ENCODE measurements at places on chromosomes 11 and 22.

DNA sequence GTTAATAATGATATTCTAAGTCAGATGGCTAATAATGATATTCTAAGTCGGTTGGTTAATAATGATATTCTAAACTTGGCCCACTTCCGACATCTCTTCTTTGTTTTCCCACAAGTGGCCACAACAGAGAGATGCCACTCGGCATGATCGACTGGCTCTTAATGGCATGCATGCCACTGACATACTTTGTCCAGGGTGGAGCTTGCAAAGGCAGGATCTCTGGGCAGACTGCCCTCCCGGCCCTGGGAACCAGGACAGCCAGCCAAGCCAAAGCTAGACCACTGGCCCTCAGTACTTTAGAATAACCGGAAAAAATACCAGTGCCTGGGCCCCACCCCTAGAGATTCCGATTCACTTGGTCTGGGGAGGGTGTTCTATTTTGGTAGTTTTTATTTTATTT is 78.1 kb downstream of the KIAA1671 start:
- no peak for DNase-seq

- no peak for DNase-seq
Observed at GRCh38 chr11:91261513-91261912, 963.1 kb upstream of the FAT3 start.

DNA sequence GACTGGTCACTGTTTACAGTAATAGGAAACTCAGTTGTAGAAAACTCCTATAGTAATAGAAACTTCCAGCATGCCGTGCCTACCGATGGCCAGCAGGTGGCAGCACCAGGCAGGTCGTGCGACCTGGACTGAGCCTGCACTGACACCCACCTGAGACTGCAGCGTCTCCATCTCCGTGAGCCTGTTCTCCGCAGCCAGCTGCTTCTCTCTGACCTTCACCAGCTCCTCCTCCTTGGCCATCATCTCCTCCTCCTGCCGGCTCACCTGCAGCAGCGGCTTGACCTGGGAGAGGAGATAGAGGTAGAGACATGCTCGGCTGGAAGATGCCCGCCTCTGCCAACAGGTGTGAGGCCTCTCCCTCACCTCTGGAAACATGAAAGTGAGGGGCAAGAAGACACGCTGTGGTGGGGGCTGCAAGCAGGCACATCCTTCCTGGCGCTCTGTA is 48.5 kb downstream of the APOL1 start:
- DNase-seq, result no peak

DNA sequence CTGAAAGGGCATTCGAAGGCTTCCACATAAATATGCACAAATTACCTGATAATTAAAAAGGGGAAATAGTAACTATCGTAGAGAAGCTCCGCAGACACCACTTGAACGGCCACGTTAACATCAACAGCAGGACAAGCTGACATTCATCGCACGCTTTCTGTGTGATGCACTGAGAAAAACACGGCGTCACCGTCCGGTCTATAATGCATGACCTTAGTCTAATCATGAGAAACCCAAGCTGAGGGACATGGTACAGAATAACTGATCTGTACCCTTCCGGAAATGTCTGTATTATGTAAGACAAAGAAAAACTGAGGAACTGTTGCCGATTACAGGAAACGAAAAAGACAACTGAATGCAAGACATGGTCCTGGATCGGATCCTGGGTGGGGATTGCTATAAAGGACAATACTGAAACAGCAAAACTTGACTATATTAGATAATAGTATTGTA is 678 bp upstream of the RANGAP1 start:
- no peak for DNase-seq

- DNase-seq, result no peak
Observed at GRCh38 chr11:83671289-83671688, 385.1 kb upstream of the CCDC90B start.

DNA sequence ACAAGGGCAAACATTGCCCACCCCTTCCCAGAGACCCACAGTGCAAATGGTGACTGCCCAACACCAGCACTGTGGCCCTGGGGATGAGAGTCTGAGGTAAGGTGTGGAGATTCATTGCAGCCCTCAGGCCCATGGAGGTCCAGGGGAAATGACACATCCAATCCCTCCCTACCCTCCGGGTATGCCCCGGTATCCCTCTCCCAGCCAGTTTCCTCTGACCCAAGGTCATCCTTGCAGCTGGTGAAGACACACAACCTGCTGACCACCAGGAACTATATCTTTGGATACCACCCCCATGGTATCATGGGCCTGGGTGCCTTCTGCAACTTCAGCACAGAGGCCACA is 18.9 kb upstream of the UVRAG start:
- DNase-seq, result no peak

DNA sequence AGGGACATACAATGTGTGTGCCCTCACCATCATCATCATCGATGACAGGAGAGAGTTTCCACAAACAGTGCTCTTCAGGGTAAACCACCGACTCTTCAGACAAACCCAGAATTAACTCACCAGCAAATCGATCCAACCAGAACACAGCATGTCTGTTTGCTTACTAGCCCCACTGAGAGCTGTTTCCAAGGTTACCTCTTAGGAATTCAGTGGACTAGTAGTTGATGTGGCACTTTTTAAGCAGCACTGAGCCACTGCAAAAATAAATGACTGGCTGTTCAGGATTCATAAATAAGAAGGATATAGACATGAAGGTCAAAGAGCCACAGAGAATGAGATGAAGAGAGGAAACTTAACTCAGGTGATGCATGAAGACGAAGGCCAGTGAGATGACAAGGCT is 83.1 kb downstream of the PARVA start:
- no peak for DNase-seq

GRCh38 chr22:21823740-21824444 is 43.6 kb downstream of the MAPK1 start:
- DNase-seq, result no peak

GRCh38 chr11:55773138-55773537 is at the start of gene OR5D13:
OR5D13 (plus strand) TSS chr11:55773438; CDS start chr11:55773438, 0 bp downstream.
- no peak for DNase-seq

GRCh38 chr11:28820296-28820989 is 712.3 kb downstream of the METTL15 start:
- no peak for DNase-seq

DNA sequence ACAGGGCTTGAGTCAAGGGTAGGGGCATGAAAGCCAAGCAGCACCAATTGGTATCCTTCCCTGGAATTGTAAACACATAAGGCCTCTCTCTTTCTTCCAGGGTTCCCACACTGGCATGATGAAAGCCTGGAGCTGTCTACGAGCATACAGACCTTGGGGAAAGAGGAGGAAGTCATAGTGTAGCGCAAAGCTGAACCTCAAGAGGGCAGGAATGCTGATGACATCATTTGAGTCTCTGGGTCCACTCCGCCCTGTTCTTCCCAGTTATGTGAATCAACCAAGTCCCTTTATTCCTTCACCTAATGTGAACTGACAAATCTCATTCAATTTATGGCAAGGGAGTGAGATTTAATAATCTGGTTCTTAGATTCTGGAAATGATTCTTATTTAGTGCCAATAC is 266.4 kb upstream of the NCAM1 start:
- no peak for DNase-seq

- DNase-seq, result no peak
Observed at GRCh38 chr11:98029832-98030231, 990.9 kb upstream of the CNTN5 start.

DNA sequence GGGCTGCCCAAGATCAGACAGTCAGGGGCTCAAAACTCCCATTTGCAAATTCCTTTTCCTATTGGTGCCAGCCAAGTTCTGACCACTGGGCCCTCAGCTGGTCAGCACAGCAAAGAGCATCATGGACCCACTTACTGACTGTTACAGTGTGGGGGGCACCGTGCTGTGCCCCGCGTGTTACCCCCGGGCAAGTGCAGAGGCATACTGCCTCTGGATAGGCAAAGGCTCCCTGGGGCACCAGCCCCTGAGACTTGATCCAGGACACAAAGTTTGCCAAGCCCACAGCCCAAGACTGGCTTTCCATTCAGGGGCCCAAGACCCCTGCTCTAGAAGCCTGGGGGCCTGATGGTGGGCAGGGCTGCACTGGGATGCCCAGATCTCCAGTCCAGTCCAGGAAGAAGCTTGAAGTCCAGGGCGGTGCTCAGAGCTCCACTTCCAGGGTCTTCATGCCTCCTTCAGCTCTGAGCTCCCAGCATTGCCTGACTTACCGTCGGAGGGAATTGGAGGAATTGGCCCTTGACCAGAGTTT is 6.6 kb downstream of the LRRC32 start:
- DNase-seq, result no peak

- DNase-seq, result no peak
Observed at GRCh38 chr11:93520726-93521509, 22.3 kb downstream of the SMCO4 start.

- DNase-seq, result no peak
Observed at GRCh38 chr11:110958216-110958615, 246.0 kb upstream of the ARHGAP20 start.

DNA sequence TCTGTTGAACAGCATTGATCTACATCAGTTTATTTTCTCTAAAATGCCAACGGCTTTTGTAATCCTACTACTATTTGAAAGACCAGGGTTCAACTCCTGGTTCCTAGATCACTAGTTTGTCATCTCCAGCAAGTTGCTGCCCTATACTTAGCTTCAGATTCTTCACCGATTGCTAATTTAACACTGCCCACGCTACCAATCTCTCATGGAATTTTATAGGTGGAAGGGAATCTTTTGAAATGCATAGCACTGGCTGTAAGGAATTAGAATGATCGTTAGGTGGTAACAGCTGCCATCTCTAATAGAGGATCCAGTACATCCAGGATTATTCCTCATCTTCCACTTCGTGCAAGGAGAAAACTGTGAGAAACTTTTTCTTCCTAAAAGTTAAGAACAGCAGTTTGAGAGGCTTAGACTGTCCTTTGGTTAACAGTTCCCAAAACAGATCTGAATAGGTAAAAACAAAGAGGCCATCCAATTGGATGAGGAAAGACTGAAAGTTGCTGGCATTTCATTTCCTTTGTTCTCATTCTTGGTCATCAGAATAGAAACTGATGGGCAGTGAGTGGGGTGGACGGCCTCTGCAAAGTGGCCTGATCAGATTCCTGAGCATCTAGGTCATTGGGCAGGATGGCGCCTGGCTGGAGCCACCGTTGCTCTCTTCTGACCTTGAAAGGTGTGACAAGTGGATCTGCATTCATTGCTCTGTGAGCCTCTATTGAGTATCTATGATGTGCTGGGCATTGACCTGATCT is 236.3 kb upstream of the SORL1-AS1 start:
- DNase-seq, result no peak

GRCh38 chr11:78030429-78031325 is 7.6 kb upstream of the KCTD14 start:
- DNase-seq, result peak; percentile 95

DNA sequence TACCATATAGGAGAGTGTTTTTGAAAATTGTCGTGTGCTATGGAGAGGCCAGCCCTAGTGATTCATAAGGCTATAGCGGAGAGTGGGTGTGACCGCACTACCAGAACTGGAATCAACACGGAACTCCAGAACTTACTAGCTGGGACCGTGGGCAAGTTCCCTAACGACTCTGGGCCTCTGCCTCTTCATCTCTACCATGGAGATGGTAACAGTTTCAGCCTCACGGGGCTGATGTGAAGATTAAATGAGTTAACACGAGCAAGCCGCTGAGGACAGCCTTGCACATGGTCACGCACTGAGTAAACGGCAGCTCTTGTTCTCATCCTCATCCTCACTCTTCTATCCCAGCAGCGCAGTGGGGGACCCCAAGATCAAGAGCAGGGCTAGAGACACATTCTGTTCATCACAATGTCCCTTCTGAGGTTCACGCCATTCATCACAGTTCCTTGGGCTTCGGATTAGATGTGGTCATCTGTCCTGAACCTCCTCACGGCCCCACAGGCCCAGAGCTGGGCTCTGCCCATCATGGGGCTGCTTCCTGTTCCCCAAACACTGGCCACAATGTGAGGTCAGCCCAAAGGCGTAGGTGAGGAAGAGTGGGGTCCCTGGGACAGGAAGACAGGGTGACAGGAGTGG is 47.2 kb upstream of the CD5 start:
- DNase-seq, result no peak

- DNase-seq, result no peak
Observed at GRCh38 chr22:36764060-36764459, 11.9 kb downstream of the IFT27 start.

GRCh38 chr11:79167510-79168188 is 273.2 kb downstream of the TENM4 start:
- DNase-seq, result peak; percentile 72

DNA sequence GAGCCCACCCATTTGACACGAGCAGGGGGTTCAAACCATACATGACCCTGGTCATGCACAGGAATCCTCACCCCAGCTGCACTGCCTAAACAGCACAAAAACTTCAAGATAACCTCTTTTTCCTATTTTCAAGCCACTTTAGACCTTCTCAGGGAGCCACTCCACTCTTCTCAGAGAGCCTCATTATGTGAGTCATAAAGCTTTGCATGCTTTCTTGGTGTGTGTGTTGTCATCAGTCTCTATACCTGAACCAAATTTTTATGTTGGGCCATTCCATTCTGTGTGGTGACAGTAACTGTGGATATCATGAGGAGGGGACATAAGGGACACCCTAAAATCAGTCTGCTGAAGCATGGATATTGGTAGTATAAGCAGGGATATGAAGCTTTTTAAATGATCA is 769.5 kb upstream of the API5 start:
- DNase-seq, result no peak

DNA sequence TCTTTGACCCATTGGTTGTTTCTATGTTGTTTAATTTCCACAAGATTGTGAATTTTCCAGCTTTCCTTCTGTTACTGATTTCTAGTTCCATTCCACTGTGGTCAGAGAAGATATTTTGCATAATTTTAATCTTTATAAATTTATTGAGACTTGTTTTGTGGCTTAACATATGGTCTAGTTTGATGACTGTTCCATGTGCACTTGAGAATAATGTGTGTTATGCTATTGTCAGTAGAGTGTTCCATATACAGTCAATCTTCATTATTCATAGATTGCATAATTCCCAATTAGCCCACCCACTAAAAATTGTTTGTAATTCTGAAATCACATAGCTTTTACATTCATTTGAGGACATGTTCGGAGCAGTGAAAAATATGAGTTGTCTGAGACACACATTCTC is 346.1 kb upstream of the DDI1 start:
- DNase-seq, result no peak

DNA sequence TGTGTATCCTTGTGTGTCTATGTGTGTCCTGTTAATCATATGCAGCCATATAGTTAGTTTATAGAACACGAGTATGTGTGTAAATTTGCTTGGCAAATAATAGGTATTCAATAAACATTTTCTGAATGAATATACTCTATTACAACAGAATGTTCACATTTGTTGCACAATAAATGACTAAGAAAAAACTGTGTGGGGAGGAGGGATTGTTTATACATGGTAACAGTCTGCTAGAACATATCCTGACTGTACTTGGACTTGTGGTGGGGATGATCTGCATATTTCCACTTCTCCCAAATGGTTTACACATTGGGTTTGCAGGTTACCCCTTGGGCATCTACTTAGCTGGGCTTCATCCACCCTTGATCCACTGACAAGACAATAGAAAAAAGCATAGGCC is 194.6 kb downstream of the INSC start:
- no peak for DNase-seq
